NCI-H1105 treated with DMSO at 0.1 percent for 48 hours (cell line): ENCODE measurements at places on chromosomes 7 and 10.
A peak's percentile ranks its signal among the peaks of the same experiment; 100 is the strongest.

GRCh38 chr7:55206235-55207029, 158.7 kb upstream of the LANCL2 start:
- DNase-seq, result no peak

DNA sequence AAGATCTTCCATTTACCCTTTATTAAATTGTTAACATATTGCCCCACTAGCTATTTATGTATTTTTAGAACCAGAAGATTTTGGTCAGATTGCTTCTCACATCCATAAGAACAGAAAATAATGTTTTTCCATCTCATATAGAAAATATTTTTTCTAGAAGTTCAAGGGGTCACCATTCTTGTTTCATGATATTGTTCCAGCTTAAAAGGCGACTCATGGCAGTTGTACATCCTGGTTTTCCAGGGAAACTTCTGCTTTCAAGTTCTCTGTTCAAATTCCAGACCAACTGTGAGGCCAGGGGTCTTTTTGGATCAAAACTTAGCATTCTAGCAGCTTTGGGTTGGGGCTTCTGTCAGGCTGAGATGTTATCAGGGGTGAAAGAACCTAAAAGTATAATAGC, 84.4 kb downstream of the LRRC4 start:
- DNase-seq, result no peak

DNA sequence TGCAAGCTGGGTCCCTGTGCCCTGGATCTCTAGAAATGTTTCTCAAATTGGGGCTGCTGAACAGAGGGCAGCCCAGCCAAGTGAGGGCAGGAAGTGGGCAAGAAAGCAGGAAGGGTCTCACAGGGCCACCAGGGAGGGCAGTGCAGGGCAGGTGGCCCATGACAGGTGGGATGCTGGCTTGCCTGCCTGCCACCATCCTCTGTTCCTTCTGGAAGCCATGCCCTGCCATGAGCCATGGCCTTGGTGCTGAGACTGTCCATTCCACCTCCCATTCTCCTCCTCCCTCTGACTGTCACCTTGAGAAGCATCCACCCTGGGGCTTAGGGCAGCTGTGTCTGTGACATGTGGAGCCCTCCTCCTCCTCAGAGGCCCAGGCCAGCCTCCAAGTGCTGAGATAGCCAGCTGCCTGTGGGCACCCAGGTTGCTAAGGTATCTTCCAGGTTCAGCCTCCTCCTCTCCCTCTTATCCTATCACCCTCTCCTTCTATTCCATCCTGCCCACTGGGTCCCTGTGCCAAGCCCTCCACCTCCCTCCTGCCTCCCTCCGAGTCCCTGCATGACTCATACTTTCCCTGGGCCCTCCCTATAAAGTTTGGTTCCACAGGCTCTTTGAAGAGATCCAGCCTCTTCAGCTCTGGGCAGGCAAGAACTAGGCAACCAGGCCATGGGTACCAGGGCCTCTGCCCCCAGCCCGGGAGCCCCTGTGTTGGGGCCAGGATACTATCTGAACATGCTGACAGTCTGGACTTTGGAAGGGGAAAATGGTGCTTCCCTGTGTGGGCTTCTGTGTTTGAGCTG, 1.3 kb downstream of the VSIR start:
- DNase-seq, result no peak

- no peak for DNase-seq
Measured at GRCh38 chr10:88693392-88694020, 12.5 kb upstream of the LIPK start.

DNA sequence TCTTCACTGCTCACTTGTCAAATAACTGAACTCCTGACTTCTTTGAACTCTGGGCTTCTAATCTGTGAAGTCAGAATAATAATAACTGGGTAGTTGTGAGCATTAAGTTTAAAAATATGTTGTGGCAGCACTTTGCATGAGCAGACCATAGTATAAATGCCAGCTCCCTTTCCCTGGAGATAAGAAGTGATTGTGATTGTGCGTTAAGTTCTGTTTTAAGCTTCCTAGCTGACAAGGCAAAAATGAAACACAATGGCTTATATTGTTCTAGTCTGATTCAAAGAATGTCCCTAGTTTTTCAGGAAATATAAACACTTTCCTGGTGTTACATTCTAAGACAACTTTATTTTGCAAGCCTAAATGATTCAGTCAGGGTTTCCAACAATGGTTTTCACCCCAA, 61.8 kb downstream of the PTPRE start:
- no peak for DNase-seq

- peak; percentile 81 for DNase-seq
Measured at GRCh38 chr10:95327367-95327766, 36.6 kb upstream of the PDLIM1 start.

GRCh38 chr7:36949711-36950600, 225.7 kb upstream of the AOAH start:
- no peak for DNase-seq

DNA sequence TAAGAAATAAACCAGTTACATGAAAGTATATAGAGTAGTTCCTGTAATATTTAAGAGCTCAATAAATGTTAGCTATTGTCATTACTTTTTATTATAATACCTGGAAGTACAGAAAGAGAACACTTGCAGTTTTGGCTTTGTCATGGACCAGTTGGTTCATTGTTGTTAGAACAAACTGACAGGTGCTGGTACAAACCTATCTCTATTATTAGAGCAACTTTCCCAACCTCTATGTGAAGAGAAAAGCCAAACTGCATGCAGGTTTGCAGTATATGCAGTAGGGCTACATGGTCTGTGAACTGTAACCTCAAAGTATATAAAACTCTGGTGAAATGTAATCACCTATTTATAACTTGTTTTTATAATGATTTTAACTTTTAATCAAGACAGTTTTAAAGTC, 20.4 kb downstream of the DNAJC9 start:
- DNase-seq, result no peak

GRCh38 chr10:13973742-13974141, 357.0 kb downstream of the FRMD4A start:
- DNase-seq, result peak; percentile 25

DNA sequence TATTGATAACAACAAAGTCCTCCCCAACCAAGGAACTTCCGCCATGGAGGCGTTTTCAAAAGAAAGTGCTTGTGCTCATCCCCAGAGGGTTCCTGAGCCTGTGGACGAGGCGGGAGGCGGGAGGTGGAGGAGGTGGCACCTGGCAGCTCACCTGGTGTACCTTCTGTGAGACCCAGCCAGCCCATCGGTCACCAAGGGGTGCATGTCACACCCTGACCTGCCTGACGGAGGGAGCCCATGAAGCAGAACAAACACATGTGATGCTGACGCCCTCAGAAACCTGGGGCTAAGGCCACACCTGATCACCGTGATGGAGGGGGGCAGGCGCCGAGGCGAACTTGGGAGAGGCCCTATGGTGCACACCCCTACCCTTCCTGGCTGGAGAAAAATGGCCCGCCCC, 458.8 kb downstream of the DNAJB6 start:
- no peak for DNase-seq

DNA sequence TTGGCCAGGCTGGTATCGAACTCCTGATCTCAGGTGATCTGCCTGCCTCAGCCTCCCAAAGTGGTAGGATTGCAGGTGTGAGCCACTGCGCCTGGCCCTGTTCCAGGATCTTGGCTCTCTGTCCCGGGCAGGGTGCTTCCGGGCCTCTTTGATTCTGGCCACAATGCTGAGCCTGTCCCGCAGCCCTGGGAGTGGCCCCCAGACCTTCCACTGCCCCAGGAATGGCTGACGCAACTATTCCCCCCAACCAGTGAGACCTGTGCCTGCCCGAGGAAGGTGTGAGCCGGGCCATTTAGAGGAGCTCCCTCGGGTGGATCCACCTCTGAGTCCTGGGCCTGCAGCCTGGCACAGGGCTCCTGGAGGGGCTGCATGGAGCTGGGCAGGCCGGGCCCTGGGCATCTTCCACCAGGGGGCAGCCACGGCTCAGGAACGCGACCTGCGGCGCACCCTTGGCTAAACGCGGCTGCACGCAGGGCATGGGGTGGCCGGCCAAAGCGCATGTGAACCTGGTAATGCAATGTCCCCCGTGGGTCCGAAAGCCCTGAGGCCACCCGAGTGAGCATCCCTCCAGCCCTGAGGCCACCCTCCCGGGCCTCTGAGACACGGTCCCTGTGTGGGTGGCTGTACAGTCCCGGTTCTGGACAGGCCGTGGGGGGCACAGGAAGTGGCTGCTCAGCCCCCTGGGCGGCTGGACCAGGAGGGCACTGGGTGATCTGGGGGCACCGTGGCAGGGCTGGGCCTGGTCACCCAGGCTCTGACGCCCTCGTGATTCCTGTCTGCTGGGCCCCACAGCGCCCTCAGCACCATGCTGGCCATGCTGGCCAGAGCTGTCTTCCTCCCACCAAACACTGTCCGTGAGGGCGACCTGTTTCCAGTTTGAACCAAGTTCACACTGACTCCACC, 24.8 kb downstream of the GRIFIN start:
- peak; percentile 44 for DNase-seq

DNA sequence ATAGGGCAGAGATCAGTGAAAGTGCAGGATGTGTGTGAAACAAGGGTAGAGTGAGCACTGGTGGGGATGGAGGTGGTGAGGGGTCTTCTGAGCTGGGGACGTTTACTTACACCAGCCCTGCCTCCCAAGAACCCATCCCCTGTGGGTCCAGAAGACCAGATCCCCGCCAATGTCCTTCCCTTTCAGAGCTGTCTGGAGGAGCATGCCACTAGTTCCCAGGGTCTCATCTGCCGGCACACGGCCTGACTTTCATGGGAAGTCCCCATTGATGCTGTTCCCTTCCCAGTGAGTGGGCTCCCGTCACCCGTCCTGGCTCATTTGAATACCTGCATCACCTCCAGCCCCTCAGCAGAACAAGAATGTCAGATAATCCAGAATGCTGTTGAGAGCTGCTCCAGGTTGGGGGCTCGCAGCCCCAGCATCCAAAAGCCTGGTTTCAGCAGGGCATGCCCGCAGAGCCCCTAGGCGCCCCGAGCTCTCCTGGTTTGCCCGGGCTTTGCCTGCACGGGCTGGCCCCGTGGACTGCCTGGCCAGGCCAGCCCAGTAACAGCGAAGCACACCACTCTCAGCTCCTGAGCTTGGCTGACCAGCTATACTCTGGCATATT, 246.7 kb downstream of the MGMT start:
- DNase-seq, result no peak

- DNase-seq, result no peak
Measured at GRCh38 chr7:158602905-158603772, 15.5 kb upstream of the PTPRN2 start.

DNA sequence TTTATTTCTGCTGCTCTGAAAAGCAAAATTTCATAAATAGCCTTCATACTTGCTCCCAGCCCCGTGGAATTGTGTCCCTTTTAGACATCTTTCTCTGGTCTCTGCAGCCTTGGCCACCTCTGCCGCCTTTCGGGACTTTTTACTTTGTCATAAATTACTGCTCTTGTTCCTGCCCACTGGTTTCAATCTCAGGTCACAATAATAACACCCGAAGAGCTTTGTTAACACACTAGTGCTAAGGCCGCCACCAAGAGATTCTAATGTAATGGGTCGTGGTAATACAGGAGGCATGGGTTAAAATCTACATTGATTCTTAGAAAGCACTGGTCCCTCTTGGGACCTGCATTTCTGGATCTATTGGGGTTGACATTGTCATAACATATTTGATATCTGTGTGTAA, 276.0 kb upstream of the VWC2 start:
- DNase-seq, result no peak

- no peak for DNase-seq
Measured at GRCh38 chr7:101941481-101942383, 124.3 kb downstream of the CUX1 start.

GRCh38 chr7:77536017-77536412, 1.1 kb upstream of the PTPN12 start:
- no peak for DNase-seq

GRCh38 chr10:132130286-132131265, 56.2 kb upstream of the DPYSL4 start:
- no peak for DNase-seq

DNA sequence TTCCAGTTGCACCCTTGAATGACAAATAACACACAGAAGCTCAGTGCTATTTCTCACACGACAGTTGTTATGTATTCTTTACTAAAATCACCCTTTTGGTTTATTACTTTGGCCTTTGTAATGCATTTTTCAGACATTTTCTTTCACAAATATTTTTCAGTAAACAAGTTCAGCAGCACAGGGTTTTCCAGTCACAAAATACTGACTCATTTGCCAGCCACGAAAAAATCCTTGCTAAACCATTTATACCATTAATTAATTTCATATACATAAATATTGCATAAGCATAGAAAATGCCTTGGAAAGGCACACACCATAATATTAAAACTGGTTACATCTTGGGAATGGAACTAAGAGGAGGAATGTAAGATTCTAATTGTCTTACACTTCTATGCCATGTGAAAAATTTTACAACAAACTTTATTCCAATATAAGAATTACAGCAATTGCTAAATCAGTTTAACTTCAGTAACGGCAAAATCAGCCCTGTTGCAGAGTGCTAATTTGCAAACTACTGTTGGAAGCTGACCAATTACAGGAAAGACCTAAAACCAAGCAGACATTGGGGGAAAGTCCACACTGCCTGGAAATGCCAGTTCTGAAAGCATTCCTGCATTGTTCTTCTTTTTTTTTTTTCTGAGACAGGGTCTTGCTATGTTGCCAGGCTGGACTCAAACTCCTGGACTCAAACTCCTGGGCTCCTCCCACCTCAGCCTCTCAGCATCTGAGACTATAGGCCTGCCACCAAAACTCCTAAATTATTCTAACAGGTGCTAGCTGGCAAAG, 31.6 kb upstream of the PBLD start:
- no peak for DNase-seq

GRCh38 chr7:105718511-105718925, 137.2 kb upstream of the EFCAB10 start:
- DNase-seq, result no peak

DNA sequence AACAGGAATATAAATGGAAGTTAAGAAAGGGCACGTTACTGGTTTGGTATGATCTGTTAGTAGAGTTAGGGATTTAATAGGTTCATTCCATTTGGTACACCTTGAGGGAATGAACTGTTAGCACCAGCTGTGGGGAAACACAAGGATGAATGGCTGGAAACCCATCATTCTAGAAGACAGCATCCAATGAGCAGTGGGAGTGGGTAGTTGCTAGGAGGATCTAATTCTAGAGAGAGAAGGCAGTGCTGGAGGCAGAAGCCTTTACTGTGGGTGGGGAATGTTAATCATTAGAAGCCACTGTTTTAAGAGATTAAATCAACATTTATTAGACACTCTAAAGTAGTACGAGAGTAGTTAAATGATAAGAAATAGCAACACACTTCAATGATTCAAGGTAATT, 15.5 kb upstream of the GPR15LG start:
- DNase-seq, result peak; percentile 1

GRCh38 chr10:35089611-35090161, 455 bp downstream of the CUL2 start:
- peak; percentile 11 for DNase-seq

GRCh38 chr7:152637920-152638580, 37.9 kb downstream of the XRCC2 start:
- no peak for DNase-seq

DNA sequence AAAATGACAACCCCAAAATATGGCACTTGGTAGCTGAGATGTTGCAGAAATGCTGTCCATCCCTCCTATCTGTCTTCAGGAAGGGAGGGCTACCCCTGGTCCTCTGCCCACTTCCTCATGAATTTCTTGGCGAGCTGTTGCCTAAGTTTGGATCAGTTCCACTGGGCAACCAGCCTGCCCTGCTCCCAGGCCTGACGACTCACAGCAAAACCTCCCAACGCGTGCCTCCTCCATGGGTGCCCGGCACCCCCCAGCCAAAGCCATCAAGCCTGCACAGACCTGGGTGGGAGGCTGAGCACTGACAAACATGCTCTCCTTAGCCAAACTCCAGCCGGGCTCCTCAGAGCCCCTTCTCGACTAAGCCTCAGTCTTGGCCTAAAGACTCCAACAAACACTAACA, 8.9 kb downstream of the VSTM4 start:
- DNase-seq, result no peak

GRCh38 chr7:101161692-101162471, 3.5 kb downstream of the VGF start:
- no peak for DNase-seq

GRCh38 chr7:1800902-1801301, 130.8 kb downstream of the ELFN1 start:
- DNase-seq, result no peak
